ENCODE measurements at places on chromosomes 2 and 18.

- no peak for DNase-seq
These were observed 3.2 kb upstream of the UGT1A6 start for GRCh38 chr2:233689501-233689900.

GRCh38 chr2:46181789-46182530, 115.2 kb upstream of the EPAS1 start:
- DNase-seq: no peak

GRCh38 chr2:44075541-44075940, 79.8 kb upstream of the LRPPRC start:
- no peak for DNase-seq

DNA sequence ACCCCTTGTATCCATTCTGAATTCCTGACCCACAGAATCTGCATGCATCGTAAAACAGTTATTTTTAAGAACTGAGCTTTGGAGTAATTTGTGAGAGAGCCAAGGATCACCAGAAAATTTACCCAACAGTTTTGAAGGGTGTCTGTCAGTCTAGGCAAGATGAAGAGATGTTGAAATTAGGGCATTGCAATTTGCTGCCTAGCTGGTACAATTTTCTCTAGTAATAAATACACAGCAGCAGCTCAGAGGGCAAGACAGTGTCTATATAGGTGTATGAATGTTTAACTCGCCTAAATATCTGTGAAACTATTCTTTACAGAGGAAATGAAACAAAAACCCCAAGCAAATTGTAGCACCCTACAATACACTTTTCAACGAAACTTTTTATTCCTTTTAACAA, 377.8 kb upstream of the POU3F3 start:
- DNase-seq: no peak

GRCh38 chr2:168848225-168848624, 42.0 kb downstream of the SPC25 start:
- no peak for DNase-seq

GRCh38 chr2:172335736-172336135, 91.7 kb upstream of the ITGA6 start:
- DNase-seq: no peak

GRCh38 chr18:40985436-40985835, 969.6 kb upstream of the PIK3C3 start:
- DNase-seq: no peak

DNA sequence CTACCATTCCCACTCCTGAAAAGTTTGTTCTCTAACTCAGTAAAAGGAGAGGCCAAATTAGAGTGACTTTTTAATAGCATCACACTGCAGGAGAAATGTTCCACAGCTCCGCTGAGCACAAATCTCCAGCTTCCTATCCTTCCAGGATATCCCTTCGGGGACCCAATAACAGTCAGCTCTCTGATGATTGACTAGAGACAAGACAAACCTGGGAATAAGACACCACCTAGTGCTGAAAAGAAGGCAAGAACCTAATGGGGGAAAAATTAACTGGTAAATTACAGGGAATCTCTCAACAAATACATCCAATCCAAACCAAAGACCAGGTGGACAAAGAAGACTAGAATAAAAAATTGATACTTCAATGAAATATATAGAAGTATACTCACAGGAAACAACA, 977.1 kb upstream of the SOX11 start:
- no peak for DNase-seq

GRCh38 chr2:19671311-19671710, 230.5 kb downstream of the TTC32 start:
- no peak for DNase-seq

DNA sequence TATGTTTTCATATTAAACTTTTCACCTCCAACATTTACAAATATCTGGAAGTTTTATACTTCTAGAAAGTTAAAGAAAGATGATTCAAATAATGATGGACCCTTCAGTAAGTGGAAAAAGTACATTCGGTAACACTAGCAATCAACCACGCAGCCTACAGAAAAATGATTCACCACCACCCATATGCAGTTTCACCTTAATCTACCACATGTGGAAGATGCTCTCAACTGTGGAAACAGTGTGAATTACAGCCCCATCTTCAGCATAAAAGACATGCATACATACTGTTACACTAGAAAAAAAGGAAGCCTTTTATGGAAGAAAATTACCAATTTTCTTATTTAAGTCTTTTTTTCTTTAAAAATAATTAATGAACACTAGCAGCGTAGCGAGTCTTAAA, 1.1 kb downstream of the SLC38A11 start:
- DNase-seq: no peak

DNA sequence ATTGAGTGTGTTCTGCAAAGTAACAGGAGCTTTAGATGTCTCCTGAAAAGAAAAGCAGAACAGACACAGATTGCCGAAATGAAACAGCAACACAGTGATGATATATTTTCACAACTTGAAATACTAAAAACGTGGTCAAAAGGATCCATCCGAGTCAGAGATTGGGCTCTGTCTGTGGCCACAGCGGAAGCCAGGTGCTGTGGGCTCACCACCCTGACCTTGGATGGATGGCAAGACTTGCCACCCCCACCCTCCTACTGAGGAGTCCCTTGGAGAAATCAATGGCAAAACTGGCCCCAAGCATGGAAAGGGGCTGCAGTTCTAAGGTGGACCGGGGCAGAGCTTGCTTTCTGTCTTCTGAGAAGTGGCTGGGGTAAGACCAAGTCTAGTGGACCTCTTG, 31.4 kb upstream of the ACKR3 start:
- DNase-seq: no peak

DNA sequence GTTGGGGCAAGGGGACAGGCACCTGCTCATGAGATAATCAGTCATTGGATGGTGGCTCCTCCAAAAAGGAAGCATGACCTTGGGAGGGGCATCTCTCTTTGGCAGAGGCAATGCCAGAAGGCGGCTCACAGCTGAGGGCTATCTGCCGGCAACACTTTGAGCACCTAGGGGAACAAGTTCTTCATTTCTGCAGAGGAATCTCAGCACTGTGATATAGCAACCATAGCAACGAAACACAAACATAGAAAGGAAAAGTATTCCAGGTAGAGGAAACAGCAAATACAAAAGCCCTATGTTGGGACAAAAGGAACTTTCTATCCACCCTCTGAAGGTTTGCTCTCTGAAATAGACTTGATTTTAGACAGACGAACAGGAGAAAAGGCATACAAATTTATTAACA, 89.1 kb upstream of the NEDD4L start:
- no peak for DNase-seq

DNA sequence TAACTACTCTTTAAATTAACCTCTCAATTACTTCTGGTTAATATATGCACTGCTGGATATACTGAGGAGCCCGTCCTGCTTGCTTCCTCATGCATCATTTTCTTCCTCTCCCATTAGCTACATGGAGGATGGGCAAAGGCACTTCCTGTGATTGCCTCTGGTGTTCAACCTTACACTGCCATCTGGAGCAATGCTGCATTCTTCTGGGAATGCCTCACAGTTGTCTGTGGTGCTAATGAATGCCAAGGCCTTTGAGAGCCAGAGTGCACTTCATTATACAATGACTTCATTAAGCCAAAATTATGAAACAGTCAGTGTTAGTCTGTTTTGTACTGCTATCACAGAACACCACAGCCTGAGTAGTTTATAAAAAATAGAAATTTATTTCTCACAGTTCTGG, 134.8 kb upstream of the DOCK10 start:
- no peak for DNase-seq

- no peak for DNase-seq
These were observed 160.0 kb upstream of the ZEB2 start for GRCh38 chr2:144679942-144680341.

DNA sequence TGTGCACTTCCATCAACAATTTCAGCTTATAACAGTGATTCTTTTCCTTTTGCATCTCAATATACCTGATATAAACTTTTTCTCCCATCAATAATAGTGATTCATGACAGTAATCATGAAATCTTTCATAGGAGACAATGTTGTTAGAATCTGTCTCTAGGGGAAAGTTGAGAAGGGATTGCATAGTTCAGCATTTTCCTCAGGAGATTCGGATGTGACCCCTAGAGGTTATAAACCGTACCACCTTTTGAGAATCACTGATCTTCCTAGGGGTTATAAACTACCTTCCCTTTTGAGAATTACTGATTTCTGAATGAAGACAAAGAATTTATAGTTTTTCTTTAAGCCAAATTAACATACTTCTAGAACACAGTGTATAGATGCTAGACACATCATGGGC, 53.0 kb upstream of the GALNT3 start:
- no peak for DNase-seq

GRCh38 chr18:68940039-68940438, 142.2 kb downstream of the CCDC102B start:
- DNase-seq: no peak

GRCh38 chr2:175624785-175625184, 377.3 kb downstream of the LNPK start:
- no peak for DNase-seq

DNA sequence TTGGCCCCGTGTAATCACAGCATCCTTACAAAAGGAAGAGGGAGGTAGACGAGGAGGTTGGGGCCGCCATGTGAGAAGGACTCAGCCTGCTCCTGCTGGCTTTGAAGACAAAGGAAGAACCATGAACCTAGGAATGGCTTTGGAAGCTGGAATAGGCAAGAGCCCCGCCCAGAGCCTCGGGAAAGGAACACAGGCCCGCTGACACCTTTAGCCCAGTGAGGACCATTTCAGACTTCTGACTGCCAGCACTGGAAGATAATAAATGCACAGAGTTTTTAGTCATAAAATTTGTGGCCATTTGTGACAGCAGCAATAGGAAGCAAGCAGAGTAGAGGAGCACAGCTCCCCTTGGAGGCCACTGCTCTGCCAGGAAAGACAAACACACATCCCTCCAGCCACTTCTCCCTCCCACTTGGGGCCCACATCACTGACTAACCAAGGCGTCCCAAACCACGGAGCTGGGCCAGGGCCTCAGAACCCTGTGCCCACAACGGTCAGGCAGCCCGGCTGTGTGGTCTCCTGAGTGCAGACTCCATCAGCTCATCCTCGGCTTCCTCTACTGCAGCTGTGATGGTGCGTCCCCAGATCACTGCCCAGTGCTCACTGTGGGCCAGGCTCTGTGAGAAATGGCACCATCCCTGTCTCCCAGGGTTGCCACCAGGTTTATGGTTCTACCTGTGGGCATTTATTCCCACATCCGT, 39.7 kb downstream of the TFCP2L1 start:
- DNase-seq: no peak

DNA sequence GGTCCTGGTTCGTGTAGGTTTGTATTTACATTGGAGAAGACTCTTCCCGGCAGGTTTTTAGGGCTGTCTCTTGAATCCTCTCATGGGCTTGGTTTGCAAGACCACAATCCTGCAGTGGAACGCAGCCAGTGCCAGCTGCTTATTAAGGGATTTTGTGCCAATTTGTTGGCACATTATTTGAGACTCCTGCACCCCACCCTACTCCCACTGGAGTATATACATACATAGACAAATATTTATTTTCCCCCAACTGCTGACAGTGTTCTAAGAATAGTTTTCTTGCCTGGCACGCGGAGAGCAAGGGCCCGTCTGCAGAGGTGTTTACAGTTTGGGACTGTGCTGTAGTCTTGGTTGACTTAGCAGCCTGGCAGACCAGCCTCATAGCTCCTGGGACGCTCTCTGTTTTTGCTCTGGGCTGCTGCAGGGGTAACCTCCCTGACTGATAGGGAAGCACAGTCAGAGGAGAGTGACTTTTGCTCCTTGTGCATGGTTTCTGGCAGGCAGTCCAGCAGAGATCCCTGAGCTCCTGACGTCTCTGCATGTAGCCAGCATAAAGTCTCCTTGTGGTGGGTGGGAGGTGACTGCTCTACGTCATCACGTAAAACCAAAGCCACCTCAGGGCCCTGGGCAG, 1.9 kb downstream of the LDLRAD4 start:
- no peak for DNase-seq

DNA sequence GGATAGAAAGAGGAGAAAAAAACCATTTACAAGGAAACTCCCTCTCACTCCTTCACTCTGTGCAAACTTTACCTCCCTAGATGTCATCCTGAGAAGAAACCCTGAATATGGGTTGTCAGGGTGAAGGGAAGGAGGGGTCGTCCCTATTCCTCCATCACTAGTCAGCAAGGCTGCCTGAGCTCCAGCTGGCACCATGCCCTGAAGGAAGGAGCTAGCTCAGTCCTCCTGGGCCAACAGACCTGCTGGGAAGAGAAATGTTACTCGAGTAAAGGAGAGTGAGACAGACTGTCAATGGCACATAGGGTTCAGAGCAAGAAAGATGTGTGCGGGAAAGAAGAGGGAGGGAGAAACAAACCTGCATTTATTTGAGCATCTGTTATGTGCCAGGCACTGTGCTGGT, 18.3 kb upstream of the EPAS1 start:
- DNase-seq: no peak

DNA sequence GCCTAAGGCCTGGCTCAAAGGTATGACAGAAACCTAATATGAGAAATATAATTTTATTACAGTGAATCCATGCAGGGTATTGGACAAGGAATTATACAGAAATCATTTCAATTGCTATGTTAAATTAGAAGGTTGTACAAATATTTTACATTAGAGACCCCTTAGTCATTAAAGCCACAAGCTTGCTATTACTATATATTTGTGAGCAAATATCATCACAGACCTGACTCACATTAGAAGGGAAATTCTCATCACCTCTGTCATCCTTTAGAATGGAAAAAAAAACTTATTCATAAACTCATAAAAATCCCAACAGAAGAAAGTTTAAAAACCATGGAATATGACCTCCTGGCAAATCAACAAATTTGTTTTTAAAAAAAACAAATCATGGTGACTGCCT, 277.9 kb downstream of the DCC start:
- no peak for DNase-seq

- no peak for DNase-seq
These were observed 91.1 kb downstream of the ACTR3 start for GRCh38 chr2:113980946-113981345.

GRCh38 chr2:1854729-1855547, 110.6 kb upstream of the PXDN start:
- no peak for DNase-seq

GRCh38 chr2:31318361-31319336, 84.7 kb downstream of the EHD3 start:
- DNase-seq: no peak

DNA sequence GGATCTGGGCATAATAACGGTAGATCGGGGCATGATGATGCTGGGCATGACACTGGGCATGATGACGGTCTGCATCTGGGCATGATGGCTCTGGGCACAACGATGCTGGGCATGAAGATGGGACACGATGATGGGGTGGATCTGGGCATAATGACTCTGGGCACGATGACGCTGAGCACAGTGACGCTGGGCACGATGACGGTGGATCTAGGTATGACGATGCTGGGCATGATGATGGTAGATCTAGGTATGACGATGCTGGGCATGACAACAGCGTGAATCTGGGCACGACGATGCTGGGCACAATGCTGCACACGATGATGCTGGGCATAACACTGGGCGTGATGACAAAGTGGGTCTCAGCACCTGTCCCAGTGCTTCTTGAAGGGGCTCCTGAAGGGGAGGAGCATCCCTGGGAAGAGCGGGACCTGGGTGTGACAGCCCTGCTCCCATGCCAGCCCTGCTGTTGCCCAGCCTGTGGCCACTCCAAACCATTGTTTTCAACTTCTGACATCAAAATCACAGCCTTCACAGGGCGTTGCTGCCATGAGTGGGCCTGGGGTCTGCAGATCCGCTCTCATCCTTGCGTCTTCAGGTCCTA, 30.4 kb upstream of the ALLC start:
- DNase-seq: no peak

All from stimulated activated CD8-positive, alpha-beta memory T cell treated with anti-CD3 and anti-CD28 coated beads, Interleukin-7, amount 100 ng/mL, for 1 hour (primary cell).